ENCODE measurements at places on chromosomes 12 and 14.

- no peak for DNase-seq
Observed at GRCh38 chr14:59246566-59246965, 58.1 kb downstream of the DAAM1 start.

- DNase-seq = peak; percentile 94
Observed at GRCh38 chr12:105418229-105418628, 87.7 kb downstream of the C12orf75 start.

GRCh38 chr14:94310248-94310647 lies 12.9 kb downstream of the SERPINA6 start:
- DNase-seq = peak; percentile 0

- no peak for DNase-seq
Observed at GRCh38 chr14:50573862-50574261, 13.9 kb downstream of the ATL1 start.

DNA sequence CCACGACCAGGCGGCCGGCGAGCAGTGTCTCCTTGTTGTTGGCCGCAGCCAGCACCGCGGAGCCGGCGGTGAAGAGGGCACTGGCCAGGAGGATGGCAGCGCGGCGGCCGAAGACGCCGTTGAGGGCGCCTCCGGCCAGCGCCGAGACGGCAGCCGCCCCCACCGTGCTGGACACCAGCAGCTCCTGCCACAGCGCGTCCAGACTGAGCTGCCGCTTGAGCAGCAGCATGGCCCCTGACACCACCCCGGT lies 691 bp downstream of the SLC2A13 start:
- DNase-seq = no peak

DNA sequence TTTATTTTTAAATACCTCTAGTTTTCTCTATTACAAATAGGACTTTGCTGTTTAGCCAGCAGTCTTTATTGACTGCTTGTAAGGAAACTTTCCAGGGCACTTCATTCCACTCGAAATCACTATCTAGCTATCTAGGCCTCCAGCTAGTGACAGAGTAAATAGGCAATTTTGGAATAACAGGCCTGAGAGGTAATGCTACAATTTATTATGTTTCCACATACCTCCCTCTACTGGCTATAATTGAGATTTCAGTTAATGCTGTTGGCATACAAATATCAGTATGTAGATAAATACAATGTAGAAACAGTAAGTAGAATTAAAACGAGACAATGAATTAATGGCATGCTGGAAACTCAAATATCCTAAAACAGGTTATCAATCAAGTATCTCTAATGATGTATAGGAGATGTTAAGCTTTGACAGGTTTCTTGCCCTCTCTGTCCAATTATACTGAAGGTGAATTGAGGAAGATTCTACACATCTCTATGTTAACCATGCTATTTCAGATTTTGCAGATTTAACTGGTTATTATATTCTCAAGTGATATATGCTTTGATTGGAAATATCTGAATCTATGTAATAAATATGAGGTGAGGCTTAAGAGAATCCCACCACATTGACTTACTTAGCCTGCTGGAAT lies 7.2 kb downstream of the DTD2 start:
- DNase-seq = peak; percentile 52

GRCh38 chr12:30794591-30795409 lies 40.0 kb upstream of the CAPRIN2 start:
- peak; percentile 74 for DNase-seq

GRCh38 chr12:127599436-127599835 lies 667.5 kb upstream of the TMEM132C start:
- no peak for DNase-seq

DNA sequence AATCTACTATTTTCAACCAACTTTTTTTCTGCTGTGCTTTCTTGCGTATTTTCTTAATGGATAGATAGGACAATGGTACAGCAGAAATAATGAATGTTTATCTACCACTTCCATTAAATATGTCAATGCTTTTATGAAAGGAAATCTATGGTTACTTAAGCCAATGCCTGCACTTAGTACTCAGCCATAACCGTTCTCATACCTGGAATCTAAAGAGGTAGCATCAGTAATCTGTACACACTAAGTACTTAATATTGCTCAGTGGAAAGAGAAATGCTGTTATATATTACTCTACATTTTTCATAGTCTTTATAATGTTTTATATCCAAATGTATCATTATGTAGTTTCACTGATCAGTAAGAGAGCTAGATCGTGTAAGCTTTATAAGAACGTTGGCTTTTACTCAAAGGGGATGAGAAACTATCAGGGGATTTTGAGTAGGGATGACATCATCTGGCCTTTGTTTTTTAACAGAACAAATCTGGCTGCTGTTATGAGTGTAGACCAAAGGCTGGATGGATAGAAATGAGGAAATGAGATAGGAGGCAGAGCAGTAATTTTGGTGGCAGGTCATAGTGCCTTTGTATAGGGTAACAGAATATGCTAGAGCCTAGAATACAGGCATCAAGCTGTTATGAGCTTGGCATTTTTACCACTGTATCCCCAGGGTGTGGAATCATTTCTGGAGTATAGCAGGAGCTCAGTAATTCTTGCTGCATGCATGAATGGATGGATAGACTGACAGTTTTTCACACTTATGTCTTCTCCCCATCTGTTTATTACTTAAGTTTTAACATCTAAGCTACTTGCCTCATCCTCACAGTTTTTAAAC lies 34.0 kb downstream of the ALG10B start:
- DNase-seq = no peak

- no peak for DNase-seq
Observed at GRCh38 chr14:68448252-68448902, 344.5 kb downstream of the ZFP36L1 start.

DNA sequence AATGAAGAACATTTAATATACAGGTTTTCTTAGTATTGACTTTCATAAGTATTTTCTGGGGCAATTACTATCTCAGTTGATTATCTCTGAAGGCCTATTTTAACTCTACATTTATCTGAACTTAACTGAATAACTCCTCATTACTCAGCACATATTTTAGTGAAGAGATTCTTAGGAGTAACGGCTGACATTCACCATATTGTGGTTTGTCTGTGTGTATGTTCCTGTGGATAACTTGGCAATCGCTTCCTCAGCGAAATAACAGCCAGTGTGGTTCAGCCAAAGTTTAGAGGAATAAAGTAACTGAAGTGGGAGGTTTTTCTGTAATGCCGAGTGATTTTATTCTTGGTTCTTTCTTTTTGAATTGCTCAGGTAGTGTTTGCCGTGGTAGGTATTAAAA lies 168.0 kb downstream of the RAD51B start:
- DNase-seq = peak; percentile 28

GRCh38 chr14:105015905-105016304 lies 5.0 kb downstream of the CDCA4 start:
- DNase-seq = no peak

GRCh38 chr12:122882908-122883558 lies 12.9 kb downstream of the VPS37B start:
- no peak for DNase-seq

- no peak for DNase-seq
Observed at GRCh38 chr14:55957950-55958349, 160.3 kb upstream of the PELI2 start.
